ENCODE measurements at places on chromosomes 7 and 10.

DNA sequence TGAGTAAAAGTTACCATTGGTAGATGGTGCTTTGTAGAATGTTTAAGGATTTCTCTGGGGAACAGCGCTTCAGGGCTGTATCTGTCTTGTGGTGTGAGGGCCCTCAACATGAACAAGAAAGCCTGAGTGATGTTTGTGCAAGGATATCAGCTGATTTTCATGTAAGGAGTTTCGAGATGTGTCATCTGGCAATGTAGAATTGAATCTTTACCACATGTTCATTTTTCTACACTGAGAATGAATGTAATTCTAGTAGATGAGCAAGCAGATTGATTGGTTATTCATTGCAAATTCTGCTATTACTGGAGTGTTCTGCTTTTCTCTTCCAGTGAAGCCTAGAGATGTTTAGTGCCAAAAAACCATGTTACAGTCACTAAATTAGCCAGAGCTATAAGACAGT, 87.7 kb downstream of the ST7 start:
- no peak for DNase-seq

- DNase-seq = no peak
Observed at GRCh38 chr10:35495521-35496119, 109.5 kb upstream of the GJD4 start.

DNA sequence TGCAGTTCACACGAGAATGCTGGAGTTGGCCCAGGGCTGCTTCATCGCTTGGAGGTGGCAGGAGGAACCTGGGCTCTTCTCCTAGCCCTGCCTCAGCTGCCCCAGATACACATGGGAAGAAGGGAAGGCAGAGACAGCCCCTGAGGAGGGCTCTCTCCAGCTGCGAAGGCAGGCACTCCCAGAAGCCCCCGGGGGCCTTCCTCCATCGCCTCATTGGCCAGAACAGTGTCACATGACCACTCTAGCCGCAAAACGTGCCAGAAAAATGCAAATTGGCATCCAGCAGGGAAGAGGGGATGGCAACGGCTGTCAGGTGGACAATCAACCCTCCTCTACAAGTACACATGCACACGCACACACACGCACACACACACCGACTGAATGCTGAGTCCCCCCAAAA, 217.8 kb upstream of the FRMD4A start:
- no peak for DNase-seq

DNA sequence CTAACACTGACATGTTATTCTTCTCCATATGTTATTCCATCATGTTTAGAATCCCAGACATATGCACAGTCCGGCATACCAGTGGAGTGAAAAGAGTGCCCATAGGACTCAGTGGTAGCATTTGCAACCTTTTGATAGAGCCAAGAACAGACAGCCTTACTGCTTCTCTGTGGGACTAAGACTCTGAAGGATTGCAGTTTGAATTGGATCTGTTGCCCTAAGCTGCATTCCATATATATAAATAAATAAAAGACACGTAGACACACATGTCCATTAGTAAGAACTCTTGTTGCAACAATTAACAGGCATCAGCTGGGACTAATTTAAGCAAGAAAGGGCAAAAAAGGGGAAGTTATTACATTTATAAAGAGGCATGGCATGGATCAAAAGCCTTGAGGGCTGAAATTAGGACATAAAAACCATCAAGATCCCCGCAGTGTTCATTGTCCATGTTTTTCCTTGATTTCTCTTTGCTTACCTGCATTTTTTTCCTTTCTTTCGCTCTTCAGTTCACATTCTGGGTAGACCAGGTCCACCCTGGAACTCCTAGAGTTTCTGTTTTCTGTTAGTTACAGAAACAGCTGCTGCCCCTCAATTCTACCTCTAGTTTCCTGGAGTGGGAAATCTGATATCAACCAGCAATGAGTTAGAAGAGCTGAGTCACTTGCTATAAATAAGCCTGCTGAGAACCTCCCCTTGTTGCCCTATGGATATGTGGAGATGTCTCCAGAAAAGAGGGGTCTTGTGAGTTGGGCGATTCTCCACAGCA, 132.4 kb downstream of the SORCS1 start:
- no peak for DNase-seq

- DNase-seq = no peak
Observed at GRCh38 chr10:123517901-123518300, 148.3 kb upstream of the GPR26 start.

DNA sequence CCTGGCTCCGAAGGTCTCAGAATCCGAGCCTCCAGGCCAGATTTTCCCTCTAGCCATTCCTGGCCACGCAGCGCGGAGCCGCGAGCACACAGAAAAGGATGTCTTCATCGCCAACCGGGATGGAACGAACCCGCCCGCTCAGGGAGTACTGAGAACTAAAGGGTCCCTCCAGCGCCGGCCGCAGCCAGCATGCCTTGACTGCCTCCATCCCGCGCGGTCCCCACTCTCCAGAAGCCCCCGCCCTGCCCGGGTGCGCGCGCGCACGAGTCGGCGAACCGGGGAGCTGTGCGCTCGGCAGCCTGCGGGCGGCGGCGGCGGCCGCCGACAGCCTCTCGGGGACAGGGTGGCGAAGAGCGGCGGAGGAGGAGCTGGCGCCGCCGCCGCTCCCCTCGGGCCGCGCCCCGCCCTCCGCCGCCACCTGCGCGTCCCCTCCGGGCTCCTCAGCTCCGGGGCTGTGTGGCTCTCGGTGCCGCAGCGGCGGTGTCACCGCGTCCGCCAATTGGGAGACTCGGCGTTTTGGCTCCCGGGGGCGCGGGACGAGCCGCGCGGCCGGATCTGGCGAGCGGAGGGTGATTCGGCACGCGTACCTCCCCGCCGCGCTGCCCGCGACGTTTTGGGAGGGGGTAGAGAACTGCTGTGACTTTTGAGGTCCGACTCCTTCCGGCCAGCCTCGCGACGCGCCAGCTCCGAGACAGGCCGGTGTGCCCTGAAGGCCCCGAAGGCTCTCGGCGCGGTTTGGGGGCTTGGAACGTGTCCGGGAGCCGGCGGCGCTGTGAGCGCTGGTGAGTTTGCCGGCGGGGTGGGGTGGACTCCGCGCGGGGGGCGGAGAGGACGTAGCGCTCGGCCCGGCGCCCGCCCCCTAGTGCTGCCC, 453 bp upstream of the GALNT17 start:
- DNase-seq = no peak

DNA sequence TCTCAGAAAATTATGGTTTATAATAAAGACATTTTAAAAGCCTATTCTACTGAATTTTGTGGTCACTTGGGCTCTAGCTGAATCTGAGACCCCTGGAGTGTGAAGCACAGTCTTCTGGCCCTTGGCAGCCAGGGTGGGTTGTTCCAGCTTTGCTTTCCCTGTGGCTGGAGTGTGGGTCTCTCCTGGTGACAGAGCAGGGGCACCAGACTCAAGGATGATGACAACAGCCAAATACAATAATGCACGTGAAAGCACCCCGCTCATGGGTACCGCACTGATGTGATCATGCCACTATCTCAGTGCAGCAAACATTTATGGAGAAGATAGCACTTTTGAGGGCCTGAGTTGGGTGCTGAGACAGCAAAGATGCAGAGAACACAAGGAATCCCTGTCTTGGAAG, 134.8 kb upstream of the ADAM12 start:
- DNase-seq = no peak

DNA sequence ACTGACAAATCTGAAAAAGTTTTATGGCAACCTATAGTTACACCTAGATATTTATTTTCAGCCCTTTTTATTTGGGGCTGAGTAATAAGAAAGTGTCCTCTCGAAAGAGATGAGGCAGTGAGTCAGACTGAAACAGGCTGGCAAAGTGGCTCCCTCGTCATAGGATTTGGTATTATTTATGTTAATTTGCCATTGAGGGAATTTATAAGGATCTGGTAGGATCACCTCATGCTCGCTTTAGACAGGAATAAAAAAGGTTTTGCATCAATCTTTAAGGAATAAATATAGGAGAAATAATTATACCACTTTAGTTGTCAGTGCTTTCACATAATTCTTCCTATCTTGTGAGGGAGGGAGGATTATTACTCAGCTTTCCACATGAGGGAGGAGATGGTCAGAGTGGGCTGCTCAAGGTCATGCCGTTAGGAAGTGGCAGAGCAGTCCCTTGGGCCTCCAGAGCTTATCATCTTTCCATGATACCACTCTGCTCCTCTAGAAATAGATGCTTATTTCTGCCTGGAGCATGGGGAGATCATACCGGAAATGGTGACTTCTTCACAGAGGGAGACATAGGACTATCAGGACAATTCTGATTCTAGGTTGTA, 356.8 kb downstream of the GPR158 start:
- no peak for DNase-seq

DNA sequence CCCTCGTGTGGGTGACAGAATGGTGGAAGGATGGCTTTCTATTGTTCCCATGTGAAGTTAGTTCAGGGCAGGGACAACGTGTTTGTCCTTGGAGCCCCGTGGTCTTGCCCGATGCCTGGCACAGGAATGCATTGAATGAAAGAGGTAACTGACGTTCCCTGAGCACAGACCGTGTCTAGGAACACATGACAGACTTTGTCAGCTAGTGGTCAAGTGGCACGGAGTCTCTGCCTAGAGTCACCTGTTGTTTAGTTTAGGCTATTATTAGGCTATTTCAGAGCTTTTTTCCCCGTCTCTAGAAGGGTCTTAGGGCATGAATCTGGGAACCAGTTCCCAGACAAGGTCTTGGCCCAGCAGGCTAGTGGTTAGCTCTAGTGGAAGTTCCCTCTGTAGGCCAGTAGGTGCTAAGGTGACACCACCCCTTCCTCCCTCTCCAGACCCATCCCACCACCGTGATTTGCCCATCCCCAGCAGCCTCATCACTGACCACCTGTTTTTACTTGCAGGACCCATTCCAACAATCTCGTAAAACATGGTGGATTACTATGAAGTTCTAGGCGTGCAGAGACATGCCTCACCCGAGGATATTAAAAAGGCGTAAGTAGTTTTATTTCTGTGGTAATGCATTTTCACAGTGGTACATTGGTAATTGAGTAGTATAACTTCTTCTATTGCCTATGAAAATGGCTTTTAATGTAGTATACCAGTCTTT, 21.4 kb downstream of the DNAJB6 start:
- no peak for DNase-seq

- DNase-seq = peak; percentile 8
Observed at GRCh38 chr7:35036361-35037171, 719 bp downstream of the DPY19L1 start.

- no peak for DNase-seq
Observed at GRCh38 chr7:30778255-30779025, 7.2 kb downstream of the MINDY4 start.

DNA sequence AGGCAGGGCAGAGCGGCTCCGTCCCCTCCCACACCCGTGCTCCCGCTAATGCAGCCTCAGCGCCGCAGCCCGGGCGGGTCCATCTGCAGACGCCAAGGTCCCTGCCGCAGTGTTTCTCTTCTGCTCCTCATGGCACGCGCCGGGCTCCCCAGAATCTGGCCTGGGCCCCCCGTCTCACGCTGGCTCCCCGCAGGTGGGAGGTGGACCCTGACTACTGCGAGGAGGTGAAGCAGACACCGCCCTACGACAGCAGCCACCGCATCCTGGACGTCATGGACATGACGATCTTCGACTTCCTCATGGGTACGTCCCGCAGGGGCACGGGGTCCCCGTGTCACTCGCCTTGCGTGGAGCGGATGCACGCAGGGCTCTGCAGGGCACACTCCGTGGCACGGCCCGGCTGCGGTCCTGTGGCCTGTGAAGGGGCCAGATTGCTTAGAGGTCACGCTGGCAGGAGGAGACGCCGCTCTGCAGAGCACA, 33.5 kb upstream of the FOXL3 start:
- DNase-seq = no peak

All from stimulated activated CD8-positive, alpha-beta memory T cell treated with anti-CD3 and anti-CD28 coated beads, Interleukin-4, amount 100 ng/mL, for 1 hour (primary cell).